ENCODE measurements at places on chromosomes 16 and 17.

DNA sequence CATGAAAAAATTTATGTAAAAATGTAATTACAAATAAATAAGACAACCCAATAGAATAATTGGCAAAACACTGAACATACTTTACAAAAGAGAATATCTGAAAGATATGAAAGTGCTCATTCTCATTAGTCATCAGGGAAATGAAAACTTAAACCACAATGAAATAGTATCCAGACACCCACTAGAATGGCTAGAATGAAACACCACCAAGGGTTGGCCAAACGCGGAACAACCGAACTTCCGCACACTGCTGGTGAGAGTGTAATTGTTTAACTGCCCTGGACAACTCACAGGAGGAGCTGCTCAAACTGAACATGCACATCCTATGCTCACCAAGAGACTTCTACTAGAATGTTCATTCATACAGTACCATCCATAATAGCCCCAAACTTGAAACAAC lies 5.8 kb upstream of the ZDHHC7 start:
- no peak for DNase-seq

DNA sequence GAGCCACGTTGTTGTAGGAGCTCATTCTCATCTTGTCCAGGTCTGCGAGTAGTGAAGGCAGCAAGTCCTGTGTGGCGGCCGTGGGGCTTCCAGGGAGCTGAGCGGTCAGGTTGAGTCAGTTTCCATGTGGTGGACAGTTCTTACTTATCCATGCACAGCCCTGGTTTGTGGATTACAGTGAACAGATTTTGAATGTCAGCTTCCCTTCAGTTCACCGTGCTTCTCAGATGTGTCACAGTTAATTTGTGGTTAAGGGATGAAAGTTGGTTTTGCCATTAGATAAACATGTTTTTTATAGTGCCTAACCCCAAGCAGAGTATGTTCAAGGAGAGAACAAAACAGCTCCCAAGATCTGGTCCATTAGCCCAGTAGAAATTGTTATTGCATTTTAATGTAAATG lies 103.1 kb downstream of the RPTOR start:
- no peak for DNase-seq

DNA sequence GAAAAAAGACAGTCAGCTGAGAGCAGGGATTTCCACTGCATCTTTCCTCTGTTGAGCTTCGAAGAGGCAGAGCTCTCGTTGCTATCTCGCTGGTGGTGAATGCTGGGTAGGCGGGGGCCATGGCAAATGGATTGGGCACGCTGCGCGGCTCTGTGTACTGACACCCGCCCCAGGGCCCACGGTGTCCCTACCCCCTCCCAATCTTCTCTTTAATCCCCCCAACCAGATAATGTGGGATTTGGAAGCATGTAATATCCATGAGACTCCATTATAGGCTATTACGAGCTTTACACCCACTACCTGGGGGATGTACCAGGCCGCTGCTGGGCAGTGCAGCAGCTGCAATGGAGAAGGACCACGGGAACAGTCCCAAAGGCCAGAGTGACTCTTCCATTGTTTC lies 8.3 kb downstream of the PIPOX start:
- no peak for DNase-seq

DNA sequence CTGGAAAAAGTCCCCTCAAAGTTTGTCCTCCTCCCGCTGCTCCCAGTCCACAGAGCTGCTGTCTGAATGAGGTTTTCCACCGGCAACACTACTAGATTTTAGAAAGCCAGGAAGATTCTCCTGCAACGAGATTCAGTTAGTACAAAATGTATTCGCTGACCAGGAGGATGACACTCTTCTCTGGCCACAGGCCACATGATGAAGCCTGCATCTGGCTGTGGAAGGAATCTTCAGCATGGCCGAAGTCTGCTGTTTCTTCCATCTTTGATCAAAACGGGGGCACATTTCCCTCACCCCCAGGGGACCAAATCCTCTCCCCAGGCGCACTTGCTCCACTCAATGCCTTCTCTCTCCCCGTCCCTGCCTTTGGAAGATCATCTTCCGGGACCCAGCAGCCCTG lies 215.8 kb upstream of the NLRP1 start:
- DNase-seq = no peak

DNA sequence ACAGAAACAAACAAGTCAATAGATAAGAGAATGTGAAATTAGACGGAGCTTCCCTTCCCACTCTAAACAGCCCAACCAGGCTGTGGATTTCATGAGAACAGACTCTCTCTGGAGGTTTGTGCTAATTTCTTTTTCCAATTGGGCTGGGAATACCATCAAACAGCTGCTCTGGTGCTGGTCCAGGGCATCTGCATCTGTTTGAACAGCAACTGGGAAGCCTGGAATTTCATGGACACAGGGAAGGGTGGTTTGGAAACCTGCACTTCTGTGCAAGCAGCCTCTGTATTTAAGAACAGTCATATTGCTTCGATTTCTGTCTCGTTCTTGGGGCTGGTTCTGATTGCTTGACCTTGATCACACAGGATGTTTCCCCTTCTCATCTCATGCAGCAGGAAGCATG lies 88.7 kb downstream of the FOXL1 start:
- DNase-seq = no peak

- no peak for DNase-seq
Measured at GRCh38 chr16:15703029-15703736, 53.1 kb downstream of the NDE1 start.

GRCh38 chr17:76554131-76554530 lies 14.3 kb downstream of the PRCD start:
- DNase-seq = no peak

DNA sequence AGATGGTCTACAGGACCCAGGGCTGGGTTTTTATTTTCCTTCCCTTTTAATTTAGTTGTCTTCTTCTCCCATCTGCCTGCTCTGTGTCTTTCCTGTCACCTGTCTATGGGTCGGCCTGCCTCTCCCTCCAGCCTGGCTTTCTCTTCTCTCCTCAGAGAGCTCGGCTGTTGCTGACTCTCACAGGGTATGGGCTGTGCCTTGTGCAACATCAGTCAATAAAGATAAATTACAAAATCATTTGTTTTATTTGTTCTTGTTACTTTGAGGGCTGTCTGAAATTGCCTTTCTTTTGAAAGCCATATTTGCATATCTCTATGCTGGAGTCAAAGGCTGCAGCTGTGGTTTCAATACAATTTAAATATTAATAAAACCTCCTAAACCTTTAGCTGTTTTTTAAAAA lies 15.6 kb downstream of the RND2 start:
- no peak for DNase-seq

DNA sequence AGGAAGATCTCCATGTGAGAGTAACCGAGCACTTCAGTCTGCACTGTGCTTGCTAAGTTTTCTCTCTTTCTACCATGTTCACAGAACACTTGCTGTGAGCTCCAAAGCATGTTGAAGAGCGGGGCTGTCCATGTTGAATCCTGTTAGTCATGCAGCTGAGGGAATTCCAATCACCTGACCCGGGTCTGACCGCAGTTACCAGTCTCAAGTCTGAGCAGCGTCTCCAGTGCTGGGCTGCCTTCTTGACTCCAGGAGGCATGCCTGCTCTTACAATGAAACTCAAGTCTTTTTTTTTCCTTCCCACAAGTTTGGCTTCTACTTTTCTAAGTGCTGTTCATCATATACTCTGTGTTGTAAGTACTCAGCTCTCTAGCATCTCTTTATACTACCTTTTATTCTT lies 44.3 kb downstream of the HOXB1 start:
- DNase-seq = no peak

- DNase-seq = no peak
Measured at GRCh38 chr17:41212524-41213169, 13.8 kb upstream of the KRTAP9-2 start.

DNA sequence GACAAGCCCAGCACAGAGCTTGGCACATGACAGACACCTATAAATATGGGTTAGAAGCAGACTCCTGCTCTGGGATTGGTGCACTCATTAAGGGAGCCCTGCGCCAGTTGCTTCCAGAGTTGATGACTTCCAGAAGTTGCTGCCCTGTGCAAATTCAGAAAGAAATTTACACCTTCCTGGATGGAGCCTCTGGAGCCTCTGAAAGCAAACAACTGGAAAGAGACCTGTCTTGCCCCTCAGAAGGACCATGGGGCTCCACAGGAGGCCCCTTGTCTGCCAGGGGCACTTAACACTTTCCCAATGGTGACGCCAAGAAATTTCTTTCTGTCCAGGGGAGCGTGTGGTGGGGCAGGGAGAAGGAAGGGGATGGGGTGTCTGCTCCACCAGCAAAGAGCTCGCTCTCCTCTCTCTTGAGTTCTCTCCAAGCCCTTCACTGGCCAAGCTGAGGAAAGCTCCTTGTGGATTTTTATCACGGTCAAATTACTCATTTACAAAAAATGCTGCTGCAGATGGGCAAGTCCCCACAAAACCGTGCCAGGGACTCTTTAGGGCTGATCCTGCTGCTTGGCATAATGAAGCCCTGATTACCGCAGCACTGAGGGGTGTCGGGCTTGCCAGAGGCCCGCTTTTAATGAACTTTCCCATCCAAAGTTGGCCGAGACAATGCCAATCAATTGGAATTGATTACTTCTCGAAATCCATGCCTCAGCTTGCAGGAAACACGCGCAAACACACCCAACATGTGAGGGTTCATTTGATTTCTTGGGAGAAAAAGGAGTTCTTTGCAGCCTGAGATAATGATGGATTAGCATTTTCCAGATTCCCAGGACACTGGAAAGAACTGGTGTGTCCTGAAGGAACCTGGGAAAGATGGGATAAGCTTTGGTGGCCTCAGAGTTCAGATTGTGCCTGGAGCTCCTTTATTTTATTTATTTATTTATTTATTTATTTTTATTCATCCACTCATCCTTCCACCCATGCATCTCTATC lies 583.6 kb upstream of the CDH5 start:
- peak; percentile 80 for DNase-seq

DNA sequence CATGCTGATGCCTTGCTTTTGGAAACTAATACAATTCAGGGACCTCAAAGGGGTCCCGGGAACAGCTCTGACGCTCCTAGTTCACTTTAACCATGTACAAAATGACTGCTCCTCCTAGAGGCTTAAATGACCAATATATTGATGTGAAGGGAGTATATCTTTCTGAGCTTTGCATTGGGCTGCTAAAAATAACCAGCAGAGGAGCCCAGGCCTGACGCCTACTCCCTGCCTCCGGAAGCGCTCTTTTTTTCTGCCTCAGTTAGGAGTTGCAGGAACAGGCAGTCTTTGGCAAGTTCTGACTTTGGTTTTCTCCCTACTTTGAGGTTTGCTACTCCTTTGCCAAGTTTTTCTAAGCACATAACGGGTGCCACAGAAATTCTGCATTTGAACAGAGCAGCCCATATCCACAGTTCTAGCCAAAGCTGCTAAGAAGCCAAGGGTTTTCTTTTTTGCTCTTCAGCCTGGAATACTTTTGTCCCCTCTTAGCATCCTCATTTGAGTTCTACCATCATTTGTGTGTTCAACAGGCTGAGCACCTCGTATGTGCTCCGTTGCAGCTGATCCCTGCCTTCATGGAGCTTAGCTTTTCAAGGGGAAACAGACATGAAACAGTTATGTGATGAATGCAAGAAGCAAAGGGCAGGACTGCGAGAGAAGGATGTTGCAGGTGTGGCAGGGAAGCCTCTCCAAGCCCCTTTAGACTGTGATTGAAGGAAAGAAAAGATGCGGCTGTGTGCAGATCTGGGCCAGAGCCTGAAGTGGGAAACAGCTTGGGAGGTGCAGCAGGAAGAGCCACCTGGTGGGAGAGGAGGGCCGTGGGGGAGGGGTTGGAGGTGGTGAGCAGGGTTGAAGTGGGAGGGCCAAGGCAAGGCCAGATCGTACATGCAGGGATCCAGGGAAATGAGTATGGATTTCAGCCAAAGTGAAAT lies 2.8 kb upstream of the NAGPA start:
- no peak for DNase-seq

DNA sequence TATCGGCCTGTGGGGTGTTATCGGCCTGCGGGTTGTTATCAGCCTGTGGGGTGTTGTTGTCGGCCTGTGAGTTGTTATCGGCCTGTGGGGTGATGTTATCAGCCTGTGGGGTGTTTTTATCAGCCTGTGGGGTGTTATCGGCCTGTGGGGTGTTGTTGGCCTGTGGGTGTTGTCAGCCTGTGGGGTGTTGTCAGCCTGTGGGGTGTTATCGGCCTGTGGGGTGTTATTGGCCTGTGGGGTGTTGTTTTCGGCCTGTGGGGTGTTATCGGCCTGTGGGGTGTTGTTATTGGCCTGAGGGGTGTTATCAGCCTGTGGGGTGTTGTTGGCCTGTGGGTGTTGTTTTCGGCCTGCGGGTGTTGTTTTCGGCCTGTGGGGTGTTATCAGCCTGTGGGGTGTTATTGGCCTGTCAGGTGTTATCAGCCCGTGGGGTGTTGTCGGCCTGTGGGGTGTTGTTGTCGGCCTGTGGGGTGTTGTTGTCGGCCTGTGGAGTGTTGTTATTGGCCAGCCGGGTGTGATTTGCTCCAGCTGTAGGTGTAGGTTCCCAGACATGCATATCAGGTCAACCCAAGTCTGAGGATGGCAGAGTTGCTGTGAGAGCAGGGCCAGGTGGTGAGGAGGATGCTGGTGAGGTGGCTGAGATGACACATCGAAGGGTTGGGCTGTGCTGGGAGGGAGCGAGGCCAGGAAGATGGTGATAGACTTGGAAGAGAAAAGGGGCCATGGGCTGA lies 7.1 kb downstream of the TRARG1 start:
- no peak for DNase-seq

- DNase-seq = peak; percentile 84
Measured at GRCh38 chr16:77212741-77213541, 13.7 kb downstream of the SYCE1L start.

GRCh38 chr16:10114409-10114808 lies 67.8 kb downstream of the GRIN2A start:
- DNase-seq = no peak

- no peak for DNase-seq
Measured at GRCh38 chr17:17893801-17894644, 57.2 kb upstream of the SREBF1 start.

DNA sequence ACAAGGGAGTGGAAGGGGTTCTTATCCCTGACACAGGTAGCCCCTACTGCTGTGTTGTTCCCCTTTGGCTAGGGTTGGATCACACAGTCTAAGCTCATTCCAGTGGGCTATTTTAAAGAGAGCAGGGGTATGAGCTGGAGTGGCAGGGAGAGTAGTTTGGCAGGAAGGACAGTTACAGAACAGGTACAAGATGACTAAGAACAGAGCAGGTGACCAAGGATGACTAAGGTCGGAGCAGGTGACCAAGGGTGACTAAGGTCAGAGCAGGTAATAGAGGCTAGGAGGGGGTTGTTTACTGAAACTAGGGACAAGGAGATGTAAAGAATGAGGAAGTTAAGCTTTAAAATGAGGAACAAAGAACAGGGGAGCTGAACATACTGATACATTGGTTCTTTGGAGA lies 58.8 kb downstream of the UTP18 start:
- DNase-seq = no peak

DNA sequence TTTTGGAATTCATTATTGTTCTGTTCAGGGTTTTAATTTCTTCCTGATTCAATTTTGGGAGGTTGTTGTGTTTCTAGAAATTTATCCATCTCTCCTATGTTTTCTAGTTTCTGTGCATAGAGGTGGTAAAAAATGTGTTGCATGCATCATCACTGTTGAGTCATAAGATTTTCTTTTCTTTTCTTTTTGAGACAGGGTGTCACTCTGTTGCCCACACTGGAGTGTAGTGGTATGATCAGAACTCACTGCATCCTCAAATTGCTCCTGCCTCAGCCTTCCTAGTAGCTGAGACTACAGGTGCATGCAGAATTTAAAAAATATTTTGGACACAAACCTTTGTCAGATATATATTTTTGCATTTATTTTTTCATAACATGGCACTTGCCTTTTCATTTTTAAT lies 184.8 kb downstream of the BCAS3 start:
- no peak for DNase-seq

Data from left forelimb (tissue), 1 donor.